ENCODE measurements at places on chromosomes 6 and 20. TPM values are rescaled to one million over a fixed set of nuclear protein-coding genes. Genes with fewer than 3 reads are reported as not detected.
A peak's percentile ranks its signal among the peaks of the same experiment; 100 is the strongest.

DNA sequence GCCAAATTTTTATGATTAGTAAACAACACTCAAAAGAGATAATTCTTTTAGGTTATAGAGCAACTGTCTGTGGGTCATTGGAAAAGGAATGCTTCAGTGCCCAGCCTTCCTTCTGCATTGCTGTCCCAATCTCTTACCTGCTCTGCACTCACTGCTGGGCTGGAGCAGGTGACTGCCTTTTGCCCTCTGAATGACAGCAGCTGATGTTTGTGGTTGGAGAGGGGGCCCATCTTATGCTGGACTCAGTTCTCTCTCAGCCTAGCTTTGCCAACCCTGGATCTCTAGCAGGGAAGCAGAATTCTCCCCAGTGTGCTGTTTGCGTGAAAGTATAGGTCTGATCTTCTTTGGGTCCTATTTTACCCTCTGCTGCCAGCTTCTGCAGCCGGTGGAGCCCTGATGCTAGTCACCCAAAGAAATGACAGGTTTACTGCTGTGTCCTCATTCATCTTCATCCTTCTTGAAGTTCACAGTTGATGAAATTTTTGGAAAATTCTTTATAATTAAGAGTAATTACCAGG lies 193.5 kb downstream of the ARID1B start:
- DNase-seq: no peak

- no peak for DNase-seq
These were observed 307.0 kb upstream of the PRDM1 start for GRCh38 chr6:105779110-105779509.

DNA sequence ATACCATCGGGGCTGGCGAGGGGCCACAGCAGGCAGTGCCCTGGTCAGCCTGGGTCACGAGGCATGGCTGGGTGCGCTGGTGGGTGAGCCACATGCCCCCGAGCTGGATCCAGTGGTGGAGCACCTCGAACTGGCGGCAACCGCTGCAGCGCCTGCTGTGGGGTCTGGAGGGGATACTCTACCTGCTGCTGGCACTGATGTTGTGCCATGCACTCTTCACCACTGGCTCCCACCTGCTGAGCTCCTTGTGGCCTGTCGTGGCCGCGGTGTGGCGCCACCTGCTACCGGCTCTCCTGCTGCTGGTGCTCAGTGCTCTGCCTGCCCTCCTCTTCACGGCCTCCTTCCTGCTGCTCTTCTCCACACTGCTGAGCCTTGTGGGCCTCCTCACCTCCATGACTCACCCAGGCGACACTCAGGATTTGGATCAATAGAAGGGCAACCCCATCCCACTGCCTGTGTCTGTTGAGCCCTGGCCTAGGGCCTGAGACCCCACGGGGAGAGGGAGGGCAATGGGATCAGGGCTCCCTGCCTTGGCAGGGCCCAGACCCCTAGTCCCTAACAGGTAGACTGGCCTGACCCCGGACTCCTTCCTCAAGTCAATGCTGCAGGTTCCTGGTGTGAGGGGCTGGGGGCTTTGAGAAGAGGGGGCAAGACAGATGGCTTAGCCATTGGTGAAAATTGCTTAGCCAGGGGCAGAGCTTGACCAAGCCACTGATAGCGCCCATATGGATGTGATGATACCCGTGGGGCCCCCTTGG lies 598 bp downstream of the TMEM239 start:
- DNase-seq: peak; percentile 45

GRCh38 chr6:100057941-100058340 lies 63.9 kb upstream of the MCHR2 start:
- no peak for DNase-seq

- DNase-seq: no peak
These were observed 1197.7 kb upstream of the CITED2 start for GRCh38 chr6:140572129-140572528.

RGS17 gene
- not detected for total RNA-seq
